ENCODE measurements at places on chromosomes 7 and 10.

- no peak for DNase-seq
These were observed 91.5 kb downstream of the MYO3A start for GRCh38 chr10:26025523-26025922.

DNA sequence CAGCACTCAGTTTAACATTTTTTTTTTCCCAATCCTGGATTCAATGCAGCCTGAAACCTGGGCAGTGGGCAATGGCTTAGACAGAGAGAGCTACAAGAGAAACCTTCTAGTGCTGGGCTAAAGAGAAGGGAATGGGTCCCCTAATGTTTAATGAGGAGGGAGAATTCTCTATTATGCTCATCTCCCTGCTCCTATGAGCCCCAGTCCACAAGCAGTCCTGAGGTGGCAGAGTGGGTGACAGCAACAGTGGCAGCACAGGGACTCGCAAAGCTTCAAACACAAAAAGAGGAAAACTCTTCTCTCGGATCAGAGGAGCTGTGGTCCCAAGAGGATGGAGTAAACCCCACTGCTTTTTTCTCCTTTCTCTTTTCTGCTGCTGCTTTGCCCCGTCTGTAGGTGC, 36.5 kb downstream of the COBL start:
- no peak for DNase-seq

DNA sequence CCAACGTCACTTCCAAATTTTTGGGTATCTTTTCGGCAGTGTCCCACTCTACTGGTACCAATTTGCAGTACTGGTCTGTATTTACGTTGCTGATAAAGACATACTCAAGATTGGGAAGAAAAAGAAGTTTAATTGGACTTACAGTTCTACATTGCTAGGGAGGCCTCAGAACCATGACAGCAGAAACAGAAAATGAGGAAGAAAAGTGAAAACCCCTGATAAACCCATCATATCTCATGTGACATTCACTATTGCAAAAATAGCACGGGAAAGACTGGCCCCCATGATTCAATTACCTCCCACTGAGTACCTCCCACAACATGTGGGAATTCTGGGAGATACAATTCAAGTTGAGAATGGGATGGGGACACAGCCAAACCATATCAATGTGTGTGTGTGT, 364.0 kb upstream of the KCND2 start:
- DNase-seq = no peak

DNA sequence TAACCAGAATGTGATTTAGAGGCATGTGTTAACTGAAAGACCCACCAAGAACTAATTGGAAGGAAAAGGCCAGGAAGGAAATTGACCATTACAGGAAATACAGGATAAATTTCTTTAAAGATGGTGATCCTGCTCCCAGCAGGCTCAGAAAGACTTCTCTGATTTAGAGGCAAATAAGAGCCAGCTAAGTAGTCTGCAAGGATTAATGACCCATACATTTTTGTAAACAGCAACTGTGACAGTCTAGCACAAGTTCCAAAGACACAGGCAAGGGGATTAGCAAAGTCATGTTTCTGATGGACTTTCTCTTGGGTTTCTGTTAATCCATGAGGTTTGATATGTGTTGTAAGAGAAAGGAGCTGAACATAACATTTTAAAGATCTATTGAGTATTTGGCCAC, 425.0 kb downstream of the HTR7 start:
- DNase-seq = no peak

DNA sequence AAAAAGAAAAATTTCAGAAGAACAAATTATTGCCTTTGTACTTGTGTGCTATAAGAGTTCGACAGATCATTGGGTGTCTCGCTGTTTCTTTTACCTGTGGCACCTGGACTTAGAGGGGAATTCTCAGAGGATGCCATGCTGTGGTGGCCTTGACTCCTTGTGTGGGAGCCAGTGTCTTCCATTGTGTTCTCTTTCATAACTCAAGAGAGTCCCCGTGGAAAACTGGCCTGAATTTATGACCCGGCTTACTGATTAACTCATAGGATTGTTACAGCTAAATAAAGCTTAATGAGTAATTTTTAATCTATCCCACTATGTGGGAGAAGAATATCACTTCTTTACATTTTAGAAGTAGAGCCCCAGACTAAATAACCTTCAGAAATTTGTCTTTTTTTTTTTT, 54.5 kb downstream of the UBE3C start:
- DNase-seq = no peak

GRCh38 chr7:13988731-13989125, 738 bp downstream of the ETV1 start:
- DNase-seq = no peak

- no peak for DNase-seq
These were observed 45.8 kb upstream of the PRSS58 start for GRCh38 chr7:142303650-142304049.

- DNase-seq = peak; percentile 74
These were observed 26.1 kb downstream of the FAM53B start for GRCh38 chr10:124717911-124718741.

All from upper lobe of left lung (tissue), 6 donors.